ENCODE measurements at places on chromosomes 16 and 17.

- no peak for DNase-seq
Observed at GRCh38 chr17:58120195-58120822, 27.9 kb upstream of the OR4D1 start.

GRCh38 chr17:71168053-71168741, 952.6 kb upstream of the SOX9 start:
- no peak for DNase-seq

GRCh38 chr16:58425756-58426494, 33.7 kb downstream of the GINS3 start:
- DNase-seq, result no peak

DNA sequence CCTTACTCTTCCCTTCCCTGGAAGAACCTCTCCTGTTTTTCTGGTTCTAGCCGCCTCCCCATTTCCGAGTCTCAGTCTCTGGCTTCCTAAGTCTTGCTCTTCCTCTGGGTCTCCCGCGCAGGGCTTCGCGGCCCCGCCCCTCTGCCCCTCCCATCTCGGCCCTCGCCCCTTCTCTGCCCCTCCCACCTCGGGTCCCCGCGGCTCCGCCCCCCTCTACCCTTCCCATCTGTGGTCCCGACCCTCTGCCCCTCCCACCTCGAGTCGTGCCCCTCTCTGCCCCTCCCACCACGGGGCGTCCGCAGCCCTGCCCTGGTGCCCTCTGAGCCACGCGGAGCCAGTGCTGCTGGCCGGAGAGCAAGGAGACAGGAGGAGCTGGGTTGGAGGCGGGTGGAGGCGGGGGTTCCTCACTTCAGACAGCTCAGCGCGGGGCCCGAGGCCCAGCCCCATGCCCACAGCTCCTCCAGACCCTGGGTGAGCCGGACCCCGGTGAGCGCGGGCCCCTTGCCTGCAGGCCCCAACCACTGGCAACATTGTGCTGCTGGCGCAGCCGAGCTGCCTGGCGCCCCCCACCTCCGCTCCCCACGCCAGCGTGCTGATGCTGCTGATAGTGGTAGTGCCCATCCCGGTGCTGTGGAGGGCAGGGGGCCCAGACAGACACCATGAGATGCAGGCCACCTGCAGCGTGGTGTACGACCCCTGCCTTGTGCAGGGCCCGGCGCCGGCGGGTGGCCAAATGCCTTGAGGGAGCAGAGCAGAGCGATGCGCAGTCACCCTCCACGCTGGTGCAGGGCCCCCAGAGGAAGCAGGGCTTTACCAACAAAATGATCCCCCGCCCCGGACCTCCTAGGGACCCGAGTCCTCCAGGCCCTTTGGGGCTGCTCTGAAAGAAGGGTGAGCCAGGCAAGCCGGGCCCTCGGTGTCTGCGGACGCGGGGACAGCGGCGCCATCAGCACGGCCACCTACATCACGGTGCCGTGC, 2115.3 kb downstream of the TP53TG3F start:
- DNase-seq, result no peak

DNA sequence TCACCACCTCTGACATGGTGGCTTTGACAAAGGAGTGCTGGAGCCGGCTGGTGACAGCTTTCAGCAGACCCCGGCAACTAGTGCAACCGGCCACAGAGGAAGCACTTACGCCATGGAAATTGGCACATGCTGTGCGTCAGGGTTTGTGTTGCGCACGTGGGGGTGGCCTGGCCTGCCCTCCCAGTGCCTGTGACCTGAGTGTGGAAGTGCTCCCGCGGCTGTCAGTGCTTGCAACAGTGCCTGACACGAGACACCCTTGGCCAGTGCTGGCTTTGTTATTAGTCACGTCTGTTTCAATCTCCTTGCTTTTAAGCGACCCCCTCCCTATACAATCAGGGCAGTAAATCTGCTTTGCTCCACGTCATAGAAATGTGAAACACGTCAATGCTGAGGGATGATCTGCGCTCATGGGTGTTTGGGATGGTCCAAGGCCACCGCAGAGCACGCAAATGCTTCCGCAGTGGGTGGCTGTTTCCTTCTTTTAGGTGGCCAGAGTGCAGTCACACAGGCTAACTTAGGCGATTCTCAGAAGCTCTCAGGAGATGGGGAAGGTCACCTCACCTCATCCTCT, 64.3 kb downstream of the PGS1 start:
- no peak for DNase-seq

DNA sequence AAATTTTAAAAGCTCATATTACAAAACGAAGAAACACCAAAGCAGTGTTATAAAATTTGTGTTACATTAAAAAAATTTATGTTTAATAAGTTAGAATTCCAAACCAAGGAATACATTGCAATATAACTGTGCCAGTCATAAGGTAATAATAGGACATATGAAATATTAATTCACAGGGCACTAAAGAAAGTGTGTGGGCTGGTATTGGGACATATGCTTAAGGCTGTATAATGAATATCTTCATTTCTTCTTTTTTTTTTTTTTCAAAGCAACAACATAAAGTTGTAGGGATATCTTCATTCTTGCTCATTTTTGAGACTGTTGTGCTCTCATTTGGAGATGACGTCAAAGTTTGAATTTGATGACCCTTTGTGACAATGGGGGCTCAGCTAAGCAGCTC, 17.5 kb upstream of the FBXO47 start:
- DNase-seq, result no peak

GRCh38 chr17:40015998-40016985, 1.1 kb downstream of the CSF3 start:
- DNase-seq, result no peak

DNA sequence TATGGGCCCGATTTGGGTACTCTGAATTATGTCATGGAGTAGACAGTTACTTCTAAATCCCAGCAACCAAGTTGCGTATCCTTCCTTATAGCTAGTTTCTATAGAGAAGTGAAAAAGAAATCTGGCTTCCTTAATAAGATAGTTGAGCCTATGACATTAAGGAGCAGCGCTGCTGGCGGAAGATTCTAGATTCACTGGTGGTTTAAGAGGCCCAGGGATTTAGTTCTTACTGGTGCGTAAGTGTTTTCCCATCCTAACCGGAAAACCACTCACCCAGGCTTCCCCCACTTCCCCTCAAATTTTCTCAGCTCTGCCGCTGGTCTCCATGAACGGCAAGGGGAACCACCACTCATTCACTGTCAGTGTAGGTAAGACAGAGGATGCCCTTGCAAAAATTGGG, 230.4 kb downstream of the CPPED1 start:
- no peak for DNase-seq

- DNase-seq, result no peak
Observed at GRCh38 chr17:80611816-80612215, 67.2 kb downstream of the RPTOR start.

- DNase-seq, result peak; percentile 25
Observed at GRCh38 chr17:42337442-42337841, 49.1 kb downstream of the STAT5A start.

DNA sequence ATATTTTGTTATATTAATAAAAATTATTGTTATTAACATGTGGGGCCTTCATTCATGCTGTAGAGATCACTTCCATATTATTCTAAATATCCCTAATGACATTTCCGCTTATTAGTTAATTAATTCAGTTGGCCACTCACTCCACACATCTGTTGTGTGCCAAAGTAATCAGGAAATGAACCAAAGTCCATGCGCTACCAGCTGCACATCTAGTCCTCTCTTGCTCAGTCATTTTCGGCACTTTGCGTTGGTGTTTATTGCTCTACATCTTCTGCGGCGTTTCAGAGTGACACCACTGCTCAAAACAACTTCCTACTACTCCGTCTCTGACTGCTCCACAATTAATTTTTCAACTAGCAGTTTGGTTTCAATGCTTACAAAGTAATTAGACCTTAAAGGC, 101.4 kb upstream of the ZFHX3 start:
- no peak for DNase-seq

GRCh38 chr17:47229535-47230443, 20.6 kb downstream of the MYL4 start:
- peak; percentile 30 for DNase-seq

GRCh38 chr17:41360296-41360995, 9.2 kb downstream of the KRT33B start:
- no peak for DNase-seq

- no peak for DNase-seq
Observed at GRCh38 chr17:56347639-56348038, 194.4 kb downstream of the ANKFN1 start.

- no peak for DNase-seq
Observed at GRCh38 chr16:19716183-19716582, 1.8 kb downstream of the KNOP1 start.

GRCh38 chr17:8447799-8448198, 12.1 kb downstream of the NDEL1 start:
- DNase-seq, result no peak

- no peak for DNase-seq
Observed at GRCh38 chr16:194516-194915, 14.3 kb downstream of the HBQ1 start.

GRCh38 chr17:51430591-51430990, 170.2 kb downstream of the UTP18 start:
- no peak for DNase-seq

DNA sequence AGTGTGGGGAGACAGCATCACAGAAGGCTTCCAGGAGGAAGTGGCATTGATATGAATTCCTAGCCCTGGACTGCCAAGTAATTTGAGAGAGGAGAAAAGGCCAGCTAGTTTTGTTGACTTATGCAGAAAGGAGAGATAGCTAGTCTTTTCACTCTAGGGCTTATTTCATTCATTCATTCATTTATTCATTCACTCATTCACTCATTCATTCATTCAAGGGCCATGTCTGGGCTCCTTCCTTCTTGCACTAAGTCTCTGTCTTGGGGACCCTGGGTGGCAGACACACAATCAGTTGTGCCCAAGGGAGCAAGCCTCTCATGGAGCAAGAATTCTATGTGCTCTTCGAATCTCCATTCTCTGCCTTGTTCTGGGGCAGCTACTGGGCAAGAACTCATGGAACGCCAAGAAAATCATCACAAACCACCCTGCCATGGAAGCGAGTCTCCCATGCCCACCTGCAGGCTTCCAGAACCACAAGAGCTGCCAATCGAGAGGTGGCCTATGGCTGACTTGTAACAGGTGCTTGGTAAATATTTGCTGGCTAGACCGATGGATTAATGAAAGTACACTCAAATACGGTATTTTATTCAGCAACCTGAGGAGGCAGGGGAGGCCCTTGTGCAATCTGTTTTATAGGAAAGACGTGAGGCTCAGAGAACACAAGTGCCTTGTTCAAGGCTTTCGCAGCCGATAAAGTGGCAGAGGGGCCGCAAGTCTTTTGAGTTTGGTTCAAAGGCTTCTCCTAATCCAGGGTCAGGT, 223.6 kb downstream of the XYLT1 start:
- DNase-seq, result no peak

GRCh38 chr16:74731853-74732477, 31.3 kb upstream of the MLKL start:
- no peak for DNase-seq

DNA sequence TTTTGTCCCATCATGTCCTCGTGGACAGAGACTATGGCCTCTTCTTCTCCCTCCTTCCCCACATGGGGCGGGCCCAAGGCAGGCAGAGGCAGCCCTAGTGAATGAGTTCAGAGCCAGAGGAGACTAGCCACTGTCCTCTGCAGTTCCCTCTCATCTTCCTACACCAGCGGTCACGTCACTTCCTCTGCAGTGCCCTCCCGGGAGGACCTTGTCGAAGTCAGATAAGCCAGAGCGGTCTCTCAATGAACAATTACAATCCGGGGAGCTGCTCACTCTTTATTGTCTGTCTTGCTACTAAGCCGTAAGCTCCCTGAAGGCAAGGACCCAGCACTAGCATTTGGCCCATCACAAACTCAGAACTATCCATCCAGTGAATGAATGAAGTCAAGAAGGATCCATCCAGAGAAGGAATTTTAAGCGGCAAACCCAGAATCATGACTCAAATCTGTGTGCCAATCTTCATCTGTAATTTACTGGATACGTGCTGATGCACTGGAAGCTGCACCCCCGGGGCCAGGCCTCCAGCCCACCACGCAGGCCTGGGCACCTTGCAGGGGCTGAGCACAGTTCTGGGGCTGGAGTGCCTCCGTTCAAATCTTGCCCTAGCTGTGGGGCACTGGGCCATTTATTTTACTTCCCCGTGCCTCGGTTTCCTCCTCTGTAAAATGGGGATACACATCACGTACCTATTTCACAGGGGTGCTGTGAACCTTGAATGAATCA, 18.1 kb downstream of the ZNF423 start:
- no peak for DNase-seq

GRCh38 chr17:60554377-60554788, 28.3 kb upstream of the APPBP2 start:
- no peak for DNase-seq

DNA sequence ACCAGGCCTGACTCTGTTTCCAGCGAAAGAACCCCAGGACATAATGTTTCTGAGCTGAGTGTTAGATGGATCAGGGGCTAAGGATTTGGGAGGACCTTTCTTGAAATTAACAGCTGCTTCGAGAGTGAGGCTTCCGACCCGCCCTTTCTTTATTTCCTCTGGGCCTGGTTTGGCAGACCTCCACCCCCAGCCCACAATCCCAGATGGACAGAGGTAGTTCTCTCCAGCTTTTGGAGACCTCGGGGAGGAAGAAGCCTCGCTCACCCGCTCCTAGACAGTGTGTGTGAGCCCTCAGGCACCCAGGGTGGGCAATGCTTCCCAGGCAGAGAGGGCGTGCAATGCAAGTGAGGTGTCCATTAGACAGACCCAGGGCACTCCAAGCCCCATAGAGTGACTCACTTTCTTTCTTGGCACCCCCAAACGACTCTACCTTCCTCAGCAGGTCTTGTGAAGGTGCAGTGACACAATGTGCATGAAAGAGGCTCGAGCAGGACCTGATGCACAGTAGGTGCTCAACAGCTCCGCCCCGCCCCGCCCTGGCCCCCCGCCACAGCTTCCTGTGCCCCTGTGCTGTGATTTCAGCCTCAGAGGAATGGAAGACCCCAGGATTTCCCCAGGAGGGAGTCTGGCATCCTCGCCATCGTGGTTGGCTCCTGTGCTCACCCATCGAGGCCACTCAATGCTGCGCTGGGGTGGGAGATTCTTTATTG, 50.7 kb upstream of the TOB1 start:
- DNase-seq, result no peak

DNA sequence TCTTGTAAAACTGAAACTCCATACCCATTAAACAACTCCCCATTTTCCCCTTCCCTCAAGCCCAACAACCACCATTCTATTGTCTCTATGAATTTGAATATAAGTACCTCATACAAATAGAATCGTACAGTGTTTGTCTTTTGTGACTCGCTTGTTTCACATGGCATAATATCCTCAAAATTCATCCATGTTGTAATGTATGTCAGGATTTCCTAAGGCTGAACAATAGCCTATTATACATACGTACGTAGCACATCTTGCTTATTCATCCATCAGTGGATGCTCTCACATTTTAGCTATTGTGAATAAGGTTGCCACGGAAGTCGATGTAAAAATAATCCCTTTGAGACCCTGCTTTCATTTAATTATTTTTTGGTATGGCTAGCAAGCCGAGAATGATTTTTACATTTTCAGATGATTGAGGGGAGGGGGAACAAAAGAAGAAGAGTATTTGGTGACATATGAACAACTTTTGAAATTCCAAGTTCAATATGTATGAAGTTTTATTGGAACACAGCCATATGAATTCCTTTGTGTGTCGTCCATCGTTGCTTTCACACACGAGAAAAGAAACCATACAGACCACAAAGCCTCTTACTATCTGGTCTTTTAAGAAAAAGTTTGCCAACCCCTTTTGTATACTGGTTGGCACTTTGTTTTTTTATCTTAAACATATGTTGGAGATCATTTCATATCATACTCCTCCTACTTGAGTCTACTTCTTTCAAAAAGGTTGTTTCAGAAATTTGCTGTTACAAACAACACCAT, 371.2 kb downstream of the NPIPA8 start:
- no peak for DNase-seq

All from activated naive CD8-positive, alpha-beta T cell treated with anti-CD3 and anti-CD28 coated beads, Interleukin-2, amount 50 U/mL, for 16 hours (primary cell).